ENCODE measurements at places on chromosomes 4 and X.

DNA sequence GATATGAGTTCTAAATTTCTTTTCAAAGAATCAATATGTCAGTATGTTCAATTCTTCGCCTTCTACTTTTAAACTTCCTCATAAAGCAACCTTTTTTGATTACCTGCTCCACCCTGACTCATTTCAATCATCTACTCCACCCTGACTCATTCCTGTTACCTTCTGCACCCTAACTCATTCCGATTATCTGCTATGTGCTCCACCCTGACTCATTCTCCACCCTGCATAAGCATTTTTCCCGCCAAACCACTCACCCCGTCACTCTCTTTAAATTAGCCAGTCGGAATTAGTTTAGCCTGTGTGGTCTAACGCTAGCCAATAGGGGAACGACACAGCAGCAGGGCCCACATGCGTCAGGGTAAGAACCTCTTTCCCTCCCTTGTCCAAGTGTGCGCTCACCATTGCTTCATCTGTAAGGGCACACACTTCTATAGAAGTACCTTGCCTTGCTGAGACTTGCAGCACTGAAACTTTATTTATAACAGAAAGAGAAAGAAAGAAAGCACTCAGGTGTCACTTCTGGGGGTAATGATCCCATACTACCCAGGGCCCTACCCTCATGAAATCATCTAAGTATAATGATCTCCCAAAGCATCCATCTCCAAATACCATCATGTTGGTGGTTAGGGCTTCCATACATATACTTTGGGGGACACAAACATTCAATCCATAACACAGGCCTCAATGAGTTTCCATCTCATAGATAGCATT is 875.2 kb downstream of the RAPGEF2 start:
- DNase-seq = no peak

GRCh38 chr4:6340446-6341015 is 70.9 kb downstream of the WFS1 start:
- DNase-seq = no peak

DNA sequence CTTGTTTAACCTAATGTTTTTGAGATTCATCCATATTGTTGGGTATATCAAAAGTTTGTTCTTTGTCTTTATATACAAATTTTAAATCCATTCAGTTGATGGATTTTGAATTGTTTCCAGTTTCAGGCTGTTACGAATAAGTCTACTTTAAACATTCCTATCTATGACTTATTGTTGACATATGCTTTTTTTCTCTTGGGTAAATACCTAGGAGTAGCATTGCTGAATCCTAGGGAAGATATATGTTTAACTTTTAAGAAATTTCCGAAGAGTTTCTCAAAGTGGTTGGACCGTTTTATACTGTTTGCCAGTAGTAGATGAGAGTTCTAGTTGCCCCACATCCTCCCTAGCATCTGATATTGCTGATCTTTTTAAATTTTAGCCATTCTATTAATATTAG is 60.9 kb upstream of the IL13RA1 start:
- DNase-seq = no peak

GRCh38 chrX:81280148-81280547 is 78.2 kb downstream of the SH3BGRL start:
- DNase-seq = no peak

GRCh38 chr4:87321888-87322287 is 794 bp downstream of the HSD17B13 start:
- no peak for DNase-seq

Data from activated naive CD4-positive, alpha-beta T cell (primary cell).